ENCODE measurements at places on chromosomes 16 and 17.

GRCh38 chr16:57645169-57645568 lies 16.7 kb downstream of the ADGRG1 start:
- DNase-seq, result no peak

- DNase-seq, result no peak
These were observed 26.3 kb downstream of the ZC3H18 start for GRCh38 chr16:88596483-88596882.

DNA sequence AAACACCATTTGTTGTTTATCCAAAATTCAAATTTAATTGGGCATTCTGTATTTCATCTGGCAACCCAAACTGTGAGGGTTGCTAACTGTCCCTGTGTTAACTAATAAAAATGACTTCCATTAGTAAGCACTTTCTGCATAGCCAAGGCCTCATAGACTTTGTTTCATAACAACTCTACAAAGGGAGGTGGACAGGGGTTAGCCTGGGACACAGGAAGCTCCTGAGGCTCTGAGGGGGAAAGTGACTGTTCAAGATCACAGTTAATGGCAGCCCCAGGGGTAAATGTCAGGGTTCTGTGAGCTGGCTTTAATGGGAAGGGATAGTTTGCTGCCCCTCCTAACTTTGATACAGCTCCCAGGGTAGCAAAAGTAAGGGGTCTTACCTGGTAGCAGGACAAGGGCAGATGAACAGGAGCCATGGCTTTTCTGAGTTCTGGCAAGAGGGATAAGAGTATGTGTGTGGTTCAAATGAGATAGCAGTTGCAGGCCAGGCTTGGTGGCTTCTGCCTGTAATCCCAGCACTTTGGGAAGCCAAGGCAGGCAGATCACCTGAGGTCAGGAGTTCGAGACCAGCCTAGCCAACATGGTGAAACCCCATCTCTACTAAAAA lies 2.2 kb downstream of the HEATR9 start:
- no peak for DNase-seq

- DNase-seq, result peak; percentile 58
These were observed 13.4 kb upstream of the SULT1A1 start for GRCh38 chr16:28623172-28623711.

- DNase-seq, result no peak
These were observed 79.0 kb downstream of the PITPNC1 start for GRCh38 chr17:67456103-67456502.

DNA sequence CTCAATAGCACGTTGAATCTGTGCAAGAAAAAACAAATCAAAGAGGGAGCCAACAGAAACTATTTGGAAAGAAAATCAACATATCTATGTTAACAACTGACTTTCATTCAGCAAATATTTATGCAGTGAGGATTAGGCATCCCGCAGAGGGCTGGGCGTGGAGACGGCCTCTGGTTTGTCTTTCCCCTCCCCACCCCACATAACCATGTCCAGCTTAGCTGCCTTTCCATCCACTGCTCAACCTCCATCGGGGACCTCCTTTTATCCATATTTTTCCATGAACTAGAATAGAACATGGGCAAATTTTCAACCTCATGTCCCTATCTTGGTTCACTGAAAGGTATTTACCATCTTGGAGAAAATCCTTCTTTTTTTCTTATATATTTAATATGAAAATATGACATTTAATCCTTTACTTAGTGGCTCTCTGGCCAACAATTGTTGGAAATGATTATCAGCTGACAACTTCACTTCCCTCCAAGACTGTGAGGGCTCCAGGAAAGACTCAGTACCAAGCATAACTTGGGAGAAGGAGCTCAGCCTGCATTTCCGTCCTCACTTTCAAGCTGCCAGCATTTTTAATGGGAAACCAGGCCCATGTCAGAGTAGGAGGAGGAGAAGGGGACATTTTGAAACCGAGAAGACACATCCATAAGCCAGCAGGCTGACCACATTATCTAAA lies 462.6 kb upstream of the MAF start:
- no peak for DNase-seq

GRCh38 chr17:9028988-9029570 lies 7.8 kb downstream of the NTN1 start:
- DNase-seq, result no peak

DNA sequence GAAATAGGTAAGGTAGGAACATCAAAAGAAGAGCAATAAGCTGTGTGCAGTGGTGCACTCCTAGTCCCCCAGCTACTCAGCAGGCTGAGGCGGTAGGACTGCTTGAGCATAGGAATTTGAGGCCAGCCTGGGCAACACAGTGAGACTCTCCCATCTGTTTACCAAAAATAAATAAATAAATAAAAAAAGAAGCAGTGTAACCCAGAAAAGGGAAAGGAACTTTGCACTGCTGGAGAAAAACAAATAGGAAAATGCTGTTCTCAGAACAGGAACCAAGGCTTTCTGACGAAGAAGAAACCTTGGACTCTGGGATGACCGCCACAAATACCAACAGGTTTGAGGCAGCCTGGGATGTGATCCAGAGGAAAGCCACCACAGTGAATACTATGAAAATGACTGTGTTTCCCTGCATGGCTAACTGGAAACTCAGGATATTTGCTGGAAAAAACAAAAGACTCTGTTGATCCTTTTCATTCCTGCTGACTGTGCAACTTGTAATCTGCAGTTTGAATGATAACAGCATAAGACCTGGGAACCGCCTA lies 41.2 kb downstream of the TTC19 start:
- DNase-seq, result no peak

DNA sequence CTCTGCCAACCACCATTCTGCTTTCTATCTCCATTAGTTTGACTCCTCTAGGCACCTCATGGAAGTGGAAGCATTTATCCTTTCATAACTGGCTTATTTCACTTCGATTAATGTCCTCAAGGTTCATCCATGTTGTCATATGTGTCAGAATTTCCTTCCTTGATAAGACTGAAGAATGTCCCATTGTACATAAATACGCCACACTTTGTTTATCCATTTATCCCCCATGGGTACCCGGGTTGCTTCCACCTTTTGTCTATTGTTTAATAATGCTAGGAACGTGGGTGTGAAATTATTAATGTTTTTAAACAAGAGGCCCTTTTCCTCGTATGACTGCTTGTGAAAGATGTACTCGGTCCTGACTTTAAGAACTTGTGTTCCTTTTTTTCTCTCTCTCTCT lies 12.9 kb downstream of the MILR1 start:
- DNase-seq, result no peak

GRCh38 chr17:27473748-27474609 lies 17.7 kb downstream of the KSR1 start:
- peak; percentile 43 for DNase-seq

GRCh38 chr16:3115003-3115402 lies 2.6 kb downstream of the ZNF205 start:
- no peak for DNase-seq

DNA sequence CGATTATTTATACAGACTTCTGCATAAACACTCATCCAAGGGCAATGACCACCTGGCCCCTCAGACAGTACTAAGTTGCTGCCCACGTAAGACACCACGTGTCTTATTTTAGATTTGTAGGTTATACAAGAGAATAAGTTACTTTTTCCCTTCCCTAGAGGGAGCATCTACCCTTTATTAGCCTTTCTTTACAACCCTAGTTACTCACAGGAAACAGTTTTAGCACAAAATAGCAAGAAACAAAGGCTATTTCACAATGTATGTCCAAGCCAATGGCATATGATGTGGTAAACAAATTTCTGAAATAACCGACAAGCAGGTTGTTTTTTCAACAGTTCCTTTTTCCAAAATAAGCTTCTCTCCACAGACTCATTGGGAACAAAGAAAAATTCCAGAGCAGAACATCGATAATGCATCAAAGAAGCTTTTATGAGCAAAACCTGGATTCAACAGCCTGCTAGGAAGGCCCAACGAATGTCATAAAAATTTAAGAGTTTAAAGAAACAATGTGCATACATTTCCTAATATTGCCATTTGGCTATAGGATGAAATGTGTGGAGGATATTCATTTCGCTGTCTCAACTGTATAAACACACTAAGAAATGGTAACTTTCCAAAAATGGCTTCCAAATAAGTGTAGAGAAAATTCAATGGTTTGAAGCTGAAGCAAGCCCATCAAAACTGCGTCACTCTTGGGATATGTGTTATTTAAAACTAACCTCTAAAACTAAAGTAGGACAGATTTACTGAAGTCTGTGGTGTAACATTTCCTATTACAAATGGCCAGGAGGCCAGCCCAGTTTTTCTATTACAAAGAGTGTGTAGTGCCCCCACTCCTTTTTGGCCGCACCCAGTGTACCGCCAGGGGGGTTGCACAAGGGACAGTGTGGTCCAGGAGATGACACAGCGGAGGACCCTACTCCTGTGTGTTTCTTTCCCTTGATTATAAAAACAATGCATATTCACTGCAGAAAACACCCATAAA lies 50.4 kb upstream of the ERN1 start:
- DNase-seq, result no peak

DNA sequence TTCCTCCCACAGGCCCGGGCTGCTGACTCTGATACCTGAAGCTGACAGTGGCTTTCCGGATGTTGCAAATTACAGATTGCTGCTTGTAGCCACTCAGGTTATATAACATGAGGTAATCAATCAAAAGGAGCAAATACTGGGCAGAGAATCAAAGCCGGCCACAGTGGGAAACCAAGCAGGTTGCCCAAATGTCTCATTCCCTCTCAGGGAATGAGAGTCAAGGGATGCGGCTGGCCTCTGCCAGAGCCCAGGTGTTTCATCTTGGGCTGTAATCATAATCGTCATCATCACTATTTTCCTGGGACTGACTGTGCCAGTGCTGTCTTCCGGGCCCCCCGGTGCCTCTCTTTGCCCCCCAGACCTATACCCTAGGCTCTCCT lies 292.4 kb upstream of the FOXF1 start:
- DNase-seq, result no peak

DNA sequence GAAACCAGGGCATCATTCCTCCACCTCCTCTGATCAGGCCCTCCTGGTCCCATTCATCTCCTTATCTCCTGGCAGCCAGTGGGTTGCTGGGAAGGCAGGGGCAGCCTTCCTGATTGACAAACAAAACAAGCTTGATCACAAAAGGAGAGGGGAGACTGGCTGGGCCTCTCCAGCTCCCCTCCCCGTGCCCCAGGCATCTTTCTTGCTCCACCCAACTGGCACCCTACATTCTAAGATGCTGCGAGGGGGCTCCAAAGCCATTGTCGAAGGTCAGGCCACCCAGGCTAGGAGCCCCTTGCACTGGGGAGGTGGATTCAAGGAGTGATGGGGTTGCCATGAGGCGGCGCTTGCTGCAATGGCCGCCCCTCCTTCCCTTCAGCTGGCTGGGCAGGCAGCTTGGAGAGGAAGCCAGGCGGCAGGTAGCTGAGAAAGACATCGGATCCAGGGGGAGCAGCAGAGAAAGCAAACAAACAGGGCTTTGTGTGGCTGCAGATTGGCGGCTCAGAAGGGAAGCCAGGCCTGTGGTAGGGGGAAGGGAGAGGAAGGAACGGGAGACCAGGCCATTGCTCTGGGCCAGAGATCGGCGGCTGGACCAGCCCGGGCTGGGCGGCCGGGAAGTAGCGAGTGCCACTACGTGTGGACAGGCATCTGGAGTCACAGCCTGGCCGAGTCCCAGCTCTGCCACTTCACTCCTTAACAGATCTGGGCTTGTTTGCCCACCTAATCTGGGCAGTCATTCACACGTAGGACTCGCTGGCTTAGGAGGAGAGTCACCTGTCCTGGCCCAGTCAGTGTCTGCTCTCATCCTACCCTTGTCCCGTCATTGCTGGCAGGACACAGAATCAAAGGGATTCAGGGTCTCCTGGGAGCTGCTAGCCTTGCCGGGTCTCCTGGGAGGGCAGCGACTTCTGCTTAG lies 12.3 kb downstream of the RAI1 start:
- DNase-seq, result no peak

- no peak for DNase-seq
These were observed 901 bp upstream of the HEATR6 start for GRCh38 chr17:60079401-60080243.

DNA sequence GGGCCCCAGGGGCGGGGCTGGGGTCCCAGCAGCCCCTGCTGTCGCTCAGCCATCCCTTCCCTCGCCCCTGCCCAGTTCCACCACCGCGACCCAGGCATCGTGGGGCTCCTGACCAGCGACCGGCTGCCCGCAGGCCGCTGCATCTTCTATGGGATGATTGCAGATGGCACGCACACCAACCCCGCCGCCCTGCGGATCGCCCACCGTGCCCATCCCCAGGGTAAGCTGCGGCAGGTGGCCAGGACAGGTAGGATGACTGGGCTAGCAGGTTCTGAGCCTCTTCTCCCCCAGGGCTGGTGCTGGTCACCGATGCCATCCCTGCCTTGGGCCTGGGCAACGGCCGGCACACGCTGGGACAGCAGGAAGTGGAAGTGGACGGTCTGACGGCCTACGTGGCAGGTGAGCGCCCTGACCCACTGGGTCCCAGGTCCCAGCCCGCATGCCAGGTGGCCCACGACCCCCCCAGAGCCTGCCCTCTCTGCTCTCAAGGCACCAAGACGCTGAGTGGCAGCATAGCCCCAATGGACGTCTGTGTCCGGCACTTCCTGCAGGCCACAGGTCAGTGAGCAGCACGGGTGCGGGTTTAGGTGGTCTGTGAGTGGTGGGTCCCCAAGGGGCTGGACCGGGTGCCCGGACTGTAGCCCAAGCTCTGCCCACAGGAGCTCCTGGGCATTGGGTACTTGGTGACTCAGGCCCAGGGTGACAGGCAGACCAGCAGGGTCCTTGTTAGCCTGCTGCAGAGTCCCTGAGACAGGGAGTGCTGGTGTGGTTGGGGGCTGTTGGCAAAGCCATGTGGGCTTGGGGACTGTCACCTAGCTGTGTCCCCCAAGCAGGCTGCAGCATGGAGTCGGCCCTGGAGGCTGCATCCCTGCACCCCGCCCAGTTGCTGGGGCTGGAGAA lies 2.8 kb downstream of the CEMP1 start:
- DNase-seq, result no peak

DNA sequence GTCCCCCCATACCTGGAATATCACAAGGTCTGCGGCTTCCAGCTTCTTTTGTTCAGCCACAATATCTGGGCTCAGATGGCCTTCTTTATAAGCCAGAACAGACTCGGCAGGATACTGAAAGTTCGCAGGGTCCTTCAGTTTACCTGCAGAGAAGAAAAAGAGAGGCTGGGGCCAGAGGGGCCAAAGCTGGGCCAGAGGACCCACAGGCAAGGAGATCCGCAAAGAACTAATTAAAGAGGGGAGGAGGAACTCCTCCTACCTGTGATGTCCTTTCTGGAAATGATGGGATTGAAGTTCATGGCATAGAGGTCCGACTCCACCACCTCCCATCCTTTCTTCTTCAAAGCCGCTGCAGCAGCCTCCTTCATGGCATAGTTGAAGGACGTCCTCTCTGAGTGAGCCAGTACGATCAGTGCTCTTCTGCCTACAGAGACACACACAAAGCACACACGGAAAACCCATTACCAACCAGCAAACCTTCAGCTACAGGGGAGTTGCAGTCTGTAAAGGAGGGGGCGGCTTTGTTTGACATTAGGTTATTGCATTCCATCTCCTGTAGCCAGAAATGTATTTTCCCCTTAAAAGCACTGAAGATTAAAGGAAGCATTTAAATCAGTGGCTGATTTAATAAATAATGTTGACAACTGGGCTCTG lies 8.1 kb downstream of the NQO1 start:
- DNase-seq, result no peak

- no peak for DNase-seq
These were observed 38.0 kb downstream of the CUEDC1 start for GRCh38 chr17:57916925-57917858.

Measured in stimulated activated CD4-positive, alpha-beta T cell treated with anti-CD3 and anti-CD28 coated beads, Interleukin-15, amount 100 ng/mL, for 1 hour (primary cell).